ENCODE measurements at places on chromosomes 2 and 18. TPM values are rescaled to one million over a fixed set of nuclear protein-coding genes. Genes with fewer than 3 reads are reported as not detected.

Gene CNOT9
- polyA plus RNA-seq, result 18.4 TPM

Gene IMPACT
- 15.8 TPM for polyA plus RNA-seq

Gene POU3F3
- not detected for polyA plus RNA-seq

Gene TP53I3
- 41.7 TPM for polyA plus RNA-seq

Gene IL36G
- not detected for polyA plus RNA-seq

Gene TLX2
- not detected for polyA plus RNA-seq

Gene RAB3GAP1
- polyA plus RNA-seq, result 11.3 TPM

Gene ANKRD44
- 91.9 TPM for polyA plus RNA-seq

Gene PRSS56
- polyA plus RNA-seq, result not detected

Data from CD14-positive monocyte (primary cell).